ENCODE measurements at places on chromosomes 2 and 18. TPM values are rescaled to one million over a fixed set of nuclear protein-coding genes. Genes with fewer than 3 reads are reported as not detected.

Gene C2orf72
- total RNA-seq = 13.7 TPM

DNA sequence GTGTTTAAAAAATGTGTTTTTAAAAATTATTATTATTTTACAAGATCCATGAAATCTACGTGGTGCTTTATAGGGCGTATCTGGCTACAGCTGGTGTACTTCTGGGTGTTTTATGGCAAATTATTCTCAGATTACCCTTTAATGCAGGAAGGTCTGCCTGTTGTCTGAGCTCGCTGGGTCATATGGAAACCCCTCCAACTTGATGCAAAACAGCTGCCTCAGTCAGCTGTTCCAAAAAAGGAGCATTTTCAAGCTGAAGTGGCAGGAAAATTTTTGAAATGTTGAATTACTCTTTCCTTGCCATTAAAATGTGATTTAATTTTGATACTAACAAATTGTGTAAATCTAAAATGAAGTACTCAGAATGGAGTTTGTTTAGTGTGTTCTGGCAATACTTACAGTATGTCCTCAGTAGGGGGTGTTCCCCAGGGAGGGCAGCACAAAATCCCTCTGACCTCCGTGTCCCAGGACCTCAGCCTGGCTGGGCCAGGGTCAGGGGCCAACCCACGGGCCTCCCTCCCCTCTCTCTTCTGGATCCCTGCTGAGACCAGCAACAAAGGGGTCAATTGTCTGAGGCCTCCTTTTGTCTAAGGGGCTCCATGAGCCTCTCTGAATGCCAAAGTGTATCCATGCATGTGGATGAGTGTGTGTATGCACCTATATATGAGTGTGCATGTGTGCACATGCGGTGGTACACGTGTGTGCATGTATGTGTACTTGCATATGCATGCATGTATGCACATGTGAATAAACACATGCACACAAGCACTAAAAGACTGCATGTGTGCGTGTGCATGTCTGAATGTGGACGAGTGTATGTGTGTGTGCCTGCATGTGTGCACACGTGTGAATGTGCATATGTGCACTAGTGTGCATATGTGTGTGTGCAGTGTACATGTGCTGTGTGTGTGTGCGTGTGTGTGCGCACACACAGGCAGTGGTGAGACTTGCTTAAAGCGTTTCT lies 105.4 kb downstream of the ACOXL start:
- DNase-seq = no peak

GRCh38 chr2:19462256-19462645 lies 103.8 kb upstream of the OSR1 start:
- DNase-seq = no peak

DNA sequence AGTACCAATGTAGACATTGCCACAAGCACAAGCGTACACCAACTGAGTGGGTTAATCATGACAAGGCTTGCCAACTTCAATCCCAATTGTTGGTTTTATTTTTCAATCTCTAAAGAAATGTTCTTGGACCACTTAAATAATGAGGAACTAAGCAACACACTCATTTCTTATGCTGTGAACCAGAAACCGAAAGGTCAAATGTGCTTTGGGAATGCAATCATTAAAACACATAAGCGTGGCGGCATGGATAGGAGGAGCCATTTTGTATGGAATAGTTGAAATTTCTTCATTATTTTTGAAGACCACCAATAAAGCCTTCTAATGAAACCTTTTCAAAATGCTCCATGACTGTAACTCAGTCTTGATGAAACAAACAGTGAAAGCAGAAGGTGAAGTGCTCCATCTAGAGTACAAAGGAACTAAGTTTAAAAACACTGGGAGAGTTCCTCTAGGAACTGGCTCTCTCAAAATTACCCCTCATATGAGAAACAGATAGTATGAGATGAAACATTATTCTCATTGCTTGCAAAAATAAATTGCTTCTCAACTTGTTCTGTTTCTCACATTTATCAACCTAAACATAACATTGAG lies 113.2 kb upstream of the CHST9 start:
- no peak for DNase-seq

- no peak for DNase-seq
These were observed 441.4 kb downstream of the PARD3B start for GRCh38 chr2:204986641-204987040.

DNA sequence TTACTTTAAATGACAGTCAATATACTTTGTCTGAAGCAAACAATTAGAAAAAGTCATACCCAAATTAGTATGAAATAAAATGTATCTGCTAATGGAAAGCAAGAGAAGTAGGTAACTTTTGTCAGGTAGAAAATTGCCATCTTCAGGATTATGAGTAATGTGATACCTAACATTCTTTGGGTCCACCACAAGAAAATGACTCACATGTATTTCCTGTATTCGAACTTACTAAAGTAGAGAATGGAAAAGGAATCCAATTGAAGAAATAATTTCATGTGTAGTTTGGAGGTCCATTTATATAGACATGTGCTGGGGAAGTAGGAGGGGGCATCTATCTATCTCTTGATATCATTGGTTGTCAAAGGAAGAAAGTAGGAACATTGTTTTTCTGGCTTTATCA lies 636.2 kb upstream of the CHAC2 start:
- DNase-seq = no peak

DNA sequence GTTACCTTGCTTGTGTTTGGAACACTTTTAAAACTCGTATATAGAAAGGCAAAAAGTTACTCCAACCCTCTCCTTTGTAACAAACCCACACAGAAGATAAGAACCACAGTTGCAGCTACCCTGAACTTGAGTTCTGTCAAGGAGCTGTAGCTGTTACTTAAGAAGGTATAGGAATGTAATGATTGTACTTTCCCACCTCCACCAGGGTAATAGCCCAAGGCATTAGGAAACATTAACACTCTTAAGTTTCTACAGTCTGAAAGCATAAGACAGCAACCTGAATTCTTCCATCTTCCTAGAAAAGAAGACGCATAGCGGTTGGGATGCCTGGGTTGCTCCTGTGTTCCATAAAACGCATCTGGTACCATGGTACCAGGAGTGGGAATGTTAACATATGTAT lies 43.0 kb downstream of the ITGA4 start:
- DNase-seq = no peak

- no peak for DNase-seq
These were observed 1076.5 kb upstream of the DDX18 start for GRCh38 chr2:116737951-116738350.

All from mucosa of descending colon (tissue), 3 donors.